Large intestine (tissue), 12 donors: ENCODE measurements at places on chromosomes 12 and 14. TPM values are rescaled to one million over a fixed set of nuclear protein-coding genes. Genes with fewer than 3 reads are reported as not detected.

KRT75 gene
- polyA plus RNA-seq: not detected

FSCB gene
- polyA plus RNA-seq: not detected

GRCh38 chr14:104973135-104973384 is 5.1 kb downstream of the AHNAK2 start:
- no peak for DNase-seq

SERPINA1 gene
- polyA plus RNA-seq: 1,712 TPM

DNA sequence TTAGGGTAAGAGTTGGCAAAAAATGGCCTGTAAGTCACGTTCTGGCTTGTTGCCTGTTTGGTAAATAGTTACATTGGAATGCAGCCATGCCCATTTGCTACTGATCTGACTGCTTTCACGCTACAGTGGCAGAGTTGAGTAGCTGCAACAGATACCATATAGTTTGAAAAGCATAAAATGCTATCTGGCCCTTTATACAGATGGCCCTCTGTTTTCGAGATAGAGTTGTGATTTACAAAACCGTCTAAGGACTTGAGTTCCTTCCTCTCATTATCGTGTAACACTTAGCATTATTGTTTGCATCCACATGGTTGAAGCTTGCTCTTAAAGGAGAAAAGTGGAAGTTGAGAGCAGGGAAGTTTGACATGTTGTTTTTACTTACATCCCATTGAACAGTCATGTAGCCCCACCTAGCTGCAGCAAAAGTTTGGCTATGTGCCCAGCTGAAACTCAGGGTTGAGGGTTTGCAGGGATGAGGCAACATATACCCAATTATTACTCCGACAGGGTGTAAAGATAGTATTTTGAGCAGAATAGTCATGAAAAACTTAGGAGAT is 11.3 kb upstream of the SCFD1 start:
- peak; percentile 26 for DNase-seq

DNA sequence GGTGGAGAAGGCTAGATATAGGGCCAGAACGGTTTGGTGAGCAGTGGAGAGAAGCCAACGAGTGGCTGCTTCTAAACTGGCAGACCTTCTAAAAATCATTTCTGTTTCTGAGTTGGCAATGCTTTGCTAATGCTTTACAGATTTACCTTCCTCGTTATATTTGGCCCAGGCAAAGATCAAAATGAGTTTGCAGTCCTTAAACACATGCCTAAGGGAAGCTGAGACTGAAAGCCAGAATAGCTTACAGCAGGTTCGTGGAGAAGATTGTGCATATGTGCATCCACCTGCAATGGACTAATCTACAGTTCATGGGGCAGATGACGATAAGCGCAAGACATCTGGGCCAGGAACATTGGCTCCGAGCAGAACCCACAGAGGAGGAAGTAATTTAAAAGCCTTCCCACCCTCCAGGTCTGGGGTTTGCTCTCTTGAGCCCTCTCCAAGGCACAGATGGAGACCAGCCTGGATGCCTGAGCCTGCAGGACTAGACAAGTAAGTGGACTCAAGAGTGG is 99.4 kb downstream of the NINJ2 start:
- no peak for DNase-seq
